Thymus (tissue), 14 donors: ENCODE measurements at places on chromosomes 3 and 15. TPM values are rescaled to one million over a fixed set of nuclear protein-coding genes. Genes with fewer than 3 reads are reported as not detected.

The GOLGA8H gene
- 0.18 TPM for polyA plus RNA-seq

The EFCAB12 gene
- 0.37 TPM for polyA plus RNA-seq

The LRRC31 gene
- 0.07 TPM for polyA plus RNA-seq

The ACAD11 gene
- polyA plus RNA-seq, result 26.2 TPM

The IGSF10 gene
- 0.48 TPM for polyA plus RNA-seq

The KLHL40 gene
- polyA plus RNA-seq, result 0.16 TPM

The CHST13 gene
- polyA plus RNA-seq, result 0.39 TPM

The TMIE gene
- 0.57 TPM for polyA plus RNA-seq

The PAQR9 gene
- 0.02 TPM for polyA plus RNA-seq

The IL16 gene
- 64.1 TPM for polyA plus RNA-seq

The FAM107A gene
- 63.9 TPM for polyA plus RNA-seq

The SAMD7 gene
- polyA plus RNA-seq, result not detected

The UROC1 gene
- polyA plus RNA-seq, result 0.07 TPM

The CLDN16 gene
- polyA plus RNA-seq, result 1.3 TPM

The LTK gene
- 0.66 TPM for polyA plus RNA-seq

The THPO gene
- polyA plus RNA-seq, result 0.21 TPM

The FBXL2 gene
- 3.9 TPM for polyA plus RNA-seq

The SNX22 gene
- 23.9 TPM for polyA plus RNA-seq
